Sigmoid colon (tissue), 7 donors: ENCODE measurements at places on chromosomes 2 and 18. TPM values are rescaled to one million over a fixed set of nuclear protein-coding genes. Genes with fewer than 3 reads are reported as not detected.
A peak's percentile ranks its signal among the peaks of the same experiment; 100 is the strongest.

DNA sequence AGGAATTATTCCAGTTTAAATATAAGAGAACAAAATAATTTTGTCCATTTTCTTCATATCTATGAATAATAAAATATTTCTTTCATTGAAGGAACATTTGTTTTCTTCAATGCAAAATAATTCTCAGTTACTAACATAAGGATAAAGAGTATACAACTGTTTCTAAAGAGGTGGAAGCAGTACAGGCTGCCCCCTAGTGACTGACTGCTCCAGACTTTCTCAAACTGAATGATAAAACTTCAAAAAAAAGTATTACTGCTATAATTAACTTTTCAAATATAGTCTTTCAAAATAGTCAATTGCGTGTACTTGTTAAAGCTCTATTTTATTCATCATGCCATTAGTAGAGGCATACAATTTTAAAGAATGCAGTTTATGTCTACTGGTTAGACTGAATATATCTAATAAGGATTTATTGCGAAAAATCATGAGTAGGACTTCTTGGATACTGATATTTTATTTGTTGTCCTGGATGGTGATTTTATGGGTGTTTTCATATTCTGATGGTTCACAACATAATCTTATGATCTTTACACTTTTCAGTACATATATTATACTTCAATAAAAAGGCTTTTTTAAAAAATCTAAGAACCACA, 100.1 kb downstream of the WDPCP start:
- no peak for DNase-seq

DNA sequence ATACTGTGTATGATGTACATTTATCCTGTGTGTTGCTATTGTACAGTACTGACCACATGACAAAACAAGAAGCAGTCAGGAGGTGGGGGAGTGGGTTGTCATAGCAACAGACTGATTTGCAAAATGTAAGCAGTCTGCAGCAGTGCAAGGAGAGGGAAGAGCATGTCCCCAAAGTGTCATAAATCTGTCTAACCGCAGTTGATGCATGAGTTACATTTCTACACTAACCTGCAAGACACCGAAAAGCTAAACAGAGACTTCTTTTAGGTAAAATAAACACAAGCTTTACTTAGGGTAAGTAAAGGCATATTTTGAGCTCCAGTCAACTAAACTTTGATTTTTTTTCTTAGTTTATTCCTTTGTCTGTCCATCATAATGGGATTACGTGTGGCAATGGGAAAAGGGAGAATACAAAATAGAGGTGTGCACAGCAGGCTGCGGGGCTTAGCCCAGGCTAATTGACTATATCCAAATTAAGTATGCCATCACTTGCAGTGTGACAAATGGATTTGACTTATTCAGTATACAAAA, 134.5 kb downstream of the MEIS1 start:
- DNase-seq = no peak

DNA sequence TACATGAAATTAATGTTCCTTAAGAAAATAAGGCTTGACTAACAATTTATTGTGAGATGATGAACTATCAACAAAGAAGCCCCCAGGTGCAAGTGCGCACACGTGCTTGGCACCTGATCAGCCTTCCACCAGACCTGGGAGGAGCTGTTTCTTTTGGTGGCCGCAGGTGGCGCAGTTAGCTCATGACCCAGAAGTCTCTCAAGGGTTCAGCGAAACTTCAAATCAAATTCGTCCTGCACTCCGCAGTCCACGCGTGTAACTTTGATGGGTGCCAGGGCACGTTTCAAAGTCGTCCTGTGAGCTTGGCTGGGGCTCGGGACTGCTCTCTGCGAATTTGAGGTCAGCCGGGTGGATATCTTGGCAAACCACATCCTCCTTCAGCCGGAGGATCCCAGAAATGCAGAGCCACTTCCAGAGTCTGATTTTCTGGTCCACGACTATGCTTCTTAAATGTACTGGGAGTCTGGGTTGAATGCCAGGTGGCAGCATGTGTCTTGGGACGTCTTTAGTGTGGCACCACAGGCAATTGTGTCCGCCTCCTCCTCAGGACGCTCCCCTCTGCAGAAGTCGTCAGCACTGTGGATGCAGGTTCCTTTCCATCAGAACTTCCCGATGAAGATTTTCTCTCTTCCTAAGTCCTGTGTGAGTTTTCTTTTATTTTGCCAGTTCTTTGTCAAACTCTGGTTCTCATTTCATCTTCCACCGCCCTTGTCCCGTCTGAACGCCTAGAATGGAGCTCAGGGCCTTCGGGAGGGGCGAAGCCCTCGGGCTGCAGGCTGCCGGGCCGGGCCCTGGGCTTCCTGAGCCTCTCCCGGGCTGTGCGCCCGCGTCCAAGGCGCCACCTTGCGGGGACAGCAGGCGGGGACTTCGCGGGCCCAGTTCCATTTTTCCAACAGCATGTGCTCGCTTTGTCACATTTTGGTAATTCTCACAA, 61.3 kb upstream of the RAPGEF4 start:
- no peak for DNase-seq

DNA sequence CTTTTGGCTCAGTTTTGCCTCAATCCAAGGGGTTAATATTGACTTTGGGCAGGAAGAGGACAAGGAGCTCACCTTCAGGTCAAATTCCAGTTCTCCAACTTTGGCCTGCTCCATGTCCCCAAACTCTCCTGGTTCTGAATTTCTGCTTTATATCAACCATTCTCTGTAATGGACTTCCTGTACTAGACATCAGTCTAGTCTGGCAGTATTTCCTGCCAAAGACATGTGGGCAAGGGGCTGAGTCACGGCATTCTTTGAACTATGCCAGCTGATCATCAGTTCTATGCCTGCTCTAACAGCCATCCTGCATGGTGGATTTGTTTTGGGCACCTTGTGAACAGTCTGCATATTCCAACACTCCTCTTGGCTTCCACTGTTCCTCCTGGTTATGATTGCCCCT, 199.4 kb downstream of the ZEB2 start:
- DNase-seq = no peak

DNA sequence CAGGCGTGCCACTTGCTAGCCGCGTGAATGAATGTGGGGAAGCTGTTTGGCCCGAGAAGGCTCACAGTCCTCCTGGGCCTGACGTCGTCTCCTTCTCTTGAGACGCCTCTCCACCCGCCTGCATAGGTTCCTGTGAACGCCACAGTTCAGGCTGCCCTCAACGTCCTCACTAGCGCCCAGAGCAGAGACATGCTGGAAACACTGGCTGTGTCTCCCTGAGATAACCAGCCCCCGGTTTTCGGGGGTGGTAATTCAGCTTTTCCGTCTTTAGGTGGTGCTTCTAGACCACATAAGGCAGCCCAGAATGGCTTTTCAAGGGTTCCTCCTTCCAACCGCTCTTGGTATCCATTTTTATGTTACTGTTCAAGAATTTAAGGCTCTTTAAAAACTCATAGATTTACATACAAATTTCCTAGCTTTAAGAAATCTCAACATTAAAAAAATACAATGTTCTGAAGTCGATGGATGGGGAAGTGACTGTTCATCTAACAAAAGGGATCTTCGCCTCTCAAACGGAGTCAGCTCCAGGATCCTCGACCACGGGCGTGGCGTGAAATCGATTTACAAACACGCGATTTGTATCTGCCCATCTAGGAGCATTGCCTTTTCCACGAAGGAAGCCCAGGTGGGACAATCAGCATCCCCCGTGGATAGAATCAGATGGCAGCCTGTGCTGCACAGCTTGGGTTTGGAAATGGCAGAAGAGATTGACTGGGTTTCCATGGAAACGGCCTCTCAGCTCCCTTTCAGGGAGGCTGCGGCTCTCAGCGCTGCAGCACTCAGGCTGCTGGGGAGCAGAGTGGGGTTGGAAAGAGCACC, 110.6 kb upstream of the PXDN start:
- no peak for DNase-seq

GRCh38 chr2:85584857-85585780, 888 bp downstream of the VAMP5 start:
- peak; percentile 77 for DNase-seq

DNA sequence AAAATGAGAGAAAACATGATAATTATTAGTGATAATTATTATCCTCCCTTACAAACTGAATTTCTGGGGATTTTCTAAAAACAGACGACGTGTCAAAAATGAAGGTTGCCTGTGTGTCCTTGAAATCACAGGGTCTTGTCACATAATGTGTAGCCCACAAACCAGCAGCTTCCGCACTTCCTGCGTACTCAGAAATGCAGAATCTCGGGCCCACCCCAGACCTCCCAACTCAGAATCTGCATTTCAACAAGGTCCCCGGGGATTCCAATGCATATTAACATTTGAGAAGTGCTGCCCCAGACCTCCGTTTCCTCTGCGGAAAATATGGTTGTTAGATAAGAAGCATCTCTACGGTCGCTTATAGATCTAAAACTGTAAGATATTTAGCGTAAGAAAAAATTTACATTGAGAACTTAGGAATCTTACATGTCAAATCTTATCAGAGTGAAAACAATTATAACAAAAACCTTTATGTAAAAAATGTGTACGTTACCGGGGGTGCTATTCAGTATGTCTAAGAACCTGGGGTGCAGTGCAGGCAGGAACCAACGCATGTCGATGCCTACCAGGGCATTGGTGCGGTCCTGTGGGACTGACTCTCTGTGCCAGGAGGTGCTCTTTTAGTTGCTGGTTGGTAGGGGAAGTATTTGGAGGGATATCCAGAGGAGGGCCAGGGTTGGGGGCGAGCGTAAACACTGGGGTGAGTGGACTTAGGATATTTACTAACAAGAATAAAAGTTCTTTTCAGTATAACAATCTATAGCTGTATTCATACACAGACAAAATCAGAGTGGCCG, 15.2 kb downstream of the CDKL4 start:
- DNase-seq = no peak

- DNase-seq = peak; percentile 91
These were observed 8.5 kb downstream of the HES6 start for GRCh38 chr2:238231251-238231793.

DNA sequence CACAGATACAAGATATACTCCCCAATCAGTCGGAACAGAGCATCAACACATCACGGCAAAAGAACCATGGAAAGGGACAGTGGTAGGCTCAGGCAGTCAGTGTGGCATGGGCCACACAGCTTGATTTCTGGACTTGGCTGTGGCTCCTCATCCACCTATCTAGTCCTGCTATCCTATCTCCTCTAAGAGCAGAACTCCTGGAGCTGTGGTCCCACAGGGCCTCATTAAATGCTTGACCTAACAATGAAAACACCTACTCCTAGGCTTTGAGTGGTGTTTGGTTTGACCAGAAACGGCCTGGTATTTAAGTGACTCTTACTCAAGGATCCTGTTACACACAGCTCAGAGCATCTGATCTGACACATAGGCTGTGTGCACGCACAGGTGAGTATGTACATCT, 33.6 kb upstream of the SMAD2 start:
- DNase-seq = no peak

GRCh38 chr2:74851191-74851566, 17.3 kb downstream of the HK2 start:
- DNase-seq = no peak

DNA sequence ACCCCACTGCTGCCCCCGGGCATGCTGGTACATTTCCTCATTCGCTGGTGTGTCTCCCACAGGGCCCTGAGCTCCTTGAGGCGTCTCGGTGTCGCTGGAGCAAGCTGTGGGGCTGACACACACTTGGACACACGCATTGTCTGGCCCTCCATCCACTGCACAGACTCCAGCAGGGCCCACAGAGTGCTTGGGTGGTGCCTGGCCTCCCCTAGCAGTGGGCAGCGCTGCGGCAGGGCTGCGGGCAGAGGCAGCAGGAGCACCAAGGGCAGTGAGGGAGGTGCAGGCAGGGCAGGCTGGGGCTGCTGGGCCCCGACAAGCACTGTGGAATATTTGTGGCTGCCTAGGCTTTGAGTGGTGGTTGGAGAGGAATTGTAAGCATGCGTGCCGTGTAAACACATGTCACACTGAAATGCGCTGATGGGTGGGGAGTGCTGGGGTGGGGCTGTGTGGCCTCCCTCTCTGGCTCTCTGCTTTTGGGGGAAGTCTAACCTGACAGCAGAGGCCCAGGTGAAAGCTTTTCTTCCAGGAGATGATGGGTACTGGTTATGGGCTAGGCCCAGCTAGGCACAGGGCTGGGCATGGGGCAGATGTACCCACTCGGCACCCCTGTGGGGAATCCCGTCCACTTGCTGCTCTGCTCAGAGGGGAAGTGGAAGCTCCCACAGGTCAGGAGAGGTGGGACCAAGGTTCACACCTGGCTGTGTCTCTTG, 55.5 kb upstream of the HS6ST1 start:
- DNase-seq = no peak

DNA sequence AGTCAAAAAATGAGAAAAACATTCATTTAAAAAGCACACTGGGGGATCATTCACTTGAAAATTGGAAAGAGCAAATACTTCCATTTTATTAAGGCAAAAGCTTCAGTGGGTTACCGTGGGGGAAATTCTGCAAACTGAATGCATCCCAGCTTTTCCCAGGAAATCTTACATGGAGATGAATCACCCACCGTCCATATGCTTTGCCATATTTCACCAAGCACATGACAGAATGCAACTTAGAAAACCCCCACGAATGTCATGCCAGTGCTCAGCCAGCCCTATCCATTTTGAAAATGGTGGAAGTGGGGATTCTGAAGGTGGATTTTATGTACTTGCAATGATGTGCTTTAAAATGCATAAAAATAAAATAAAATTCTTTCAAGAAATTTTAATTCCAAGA, 485.5 kb upstream of the ID2 start:
- no peak for DNase-seq

DNA sequence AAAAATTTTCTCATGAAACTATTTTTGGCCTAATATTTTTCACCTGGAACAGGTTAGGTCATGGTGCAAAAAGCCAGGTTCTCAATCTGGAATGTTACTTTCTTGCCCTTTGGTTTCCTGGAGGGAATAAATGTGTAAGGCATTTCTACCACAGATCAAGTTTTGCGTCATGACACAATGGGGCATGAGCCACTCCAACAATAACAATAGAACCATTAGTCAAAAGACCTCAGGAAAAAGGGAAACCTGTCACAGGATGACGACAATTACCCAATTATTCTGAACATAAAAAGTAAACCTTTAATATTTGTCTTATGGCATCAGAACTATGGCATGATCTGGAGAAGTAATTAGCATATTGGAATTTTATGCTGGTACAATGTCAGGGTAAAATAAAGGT, 88.2 kb upstream of the HNRNPA3 start:
- no peak for DNase-seq

The RUFY4 gene
- not detected for total RNA-seq

The SERPINB5 gene
- total RNA-seq = not detected

The CABYR gene
- total RNA-seq = 1.3 TPM

The CDH2 gene
- 4.9 TPM for total RNA-seq

The PLCL1 gene
- total RNA-seq = 17.1 TPM

The CPS1 gene
- total RNA-seq = 2.7 TPM

The RAB17 gene
- total RNA-seq = 0.36 TPM
